ENCODE measurements at places on chromosomes 4 and X.

GRCh38 chr4:117874216-117874615 lies 160.1 kb upstream of the NDST3 start:
- DNase-seq = no peak

DNA sequence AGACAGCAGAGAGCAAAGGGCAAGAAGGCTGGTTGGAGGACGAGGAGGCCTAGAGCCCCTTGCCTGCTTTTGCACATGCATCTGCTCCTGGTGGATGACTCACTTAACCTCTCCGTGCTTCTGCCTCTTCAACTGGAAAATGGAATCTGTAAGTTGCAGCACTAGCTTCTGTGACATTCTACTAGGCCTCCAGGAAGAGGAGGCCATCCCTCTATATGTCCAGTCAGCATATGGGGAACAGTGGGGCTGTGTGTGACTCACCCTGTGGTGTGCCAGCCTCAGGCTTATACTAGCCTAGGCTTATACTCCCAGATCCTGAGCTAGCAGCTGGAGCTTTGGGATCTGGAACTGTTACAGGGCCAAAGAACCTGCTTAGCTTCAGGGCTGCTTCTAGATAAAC lies 36.0 kb downstream of the RTL9 start:
- DNase-seq = no peak

DNA sequence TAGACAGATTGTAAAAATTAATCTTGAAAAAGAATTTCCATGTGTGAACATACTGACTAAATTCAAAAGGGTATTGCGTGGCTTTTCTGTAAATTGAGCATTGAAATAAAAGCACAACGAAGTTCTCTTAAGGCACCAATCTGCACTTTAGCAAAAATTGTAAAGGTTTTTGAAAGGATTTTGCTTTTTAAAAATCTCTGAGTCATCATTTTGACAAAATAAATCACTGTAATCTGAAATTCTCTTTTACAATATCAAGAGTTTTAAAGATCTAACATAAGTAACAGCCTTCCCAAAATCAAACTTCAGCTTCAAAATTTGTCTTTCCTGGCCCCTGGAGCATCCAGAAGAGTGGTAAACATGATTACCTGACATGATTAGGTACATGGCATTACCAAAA lies 830.9 kb upstream of the AGA start:
- DNase-seq = no peak

DNA sequence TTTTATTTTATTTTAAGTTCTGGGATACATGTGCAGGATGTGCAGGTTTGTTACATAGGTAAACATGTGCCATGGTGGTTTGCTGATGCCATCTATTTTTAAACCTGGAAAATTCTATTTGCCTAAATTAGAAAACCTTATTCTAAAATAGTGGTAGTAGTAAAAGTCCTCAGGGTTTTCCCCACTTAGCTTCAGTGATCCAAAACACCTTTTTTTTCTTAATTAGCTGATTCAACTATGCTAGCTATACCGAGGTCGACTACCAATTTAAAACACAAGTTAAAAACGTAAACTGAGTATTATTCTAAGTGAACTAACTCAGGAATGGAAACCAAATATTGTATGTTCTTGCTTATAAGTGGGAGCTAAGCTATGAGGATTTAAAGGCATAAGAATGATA lies 70.0 kb upstream of the IL13RA1 start:
- DNase-seq = no peak

GRCh38 chr4:80226094-80226493 lies 28.8 kb downstream of the PRDM8 start:
- DNase-seq = no peak

DNA sequence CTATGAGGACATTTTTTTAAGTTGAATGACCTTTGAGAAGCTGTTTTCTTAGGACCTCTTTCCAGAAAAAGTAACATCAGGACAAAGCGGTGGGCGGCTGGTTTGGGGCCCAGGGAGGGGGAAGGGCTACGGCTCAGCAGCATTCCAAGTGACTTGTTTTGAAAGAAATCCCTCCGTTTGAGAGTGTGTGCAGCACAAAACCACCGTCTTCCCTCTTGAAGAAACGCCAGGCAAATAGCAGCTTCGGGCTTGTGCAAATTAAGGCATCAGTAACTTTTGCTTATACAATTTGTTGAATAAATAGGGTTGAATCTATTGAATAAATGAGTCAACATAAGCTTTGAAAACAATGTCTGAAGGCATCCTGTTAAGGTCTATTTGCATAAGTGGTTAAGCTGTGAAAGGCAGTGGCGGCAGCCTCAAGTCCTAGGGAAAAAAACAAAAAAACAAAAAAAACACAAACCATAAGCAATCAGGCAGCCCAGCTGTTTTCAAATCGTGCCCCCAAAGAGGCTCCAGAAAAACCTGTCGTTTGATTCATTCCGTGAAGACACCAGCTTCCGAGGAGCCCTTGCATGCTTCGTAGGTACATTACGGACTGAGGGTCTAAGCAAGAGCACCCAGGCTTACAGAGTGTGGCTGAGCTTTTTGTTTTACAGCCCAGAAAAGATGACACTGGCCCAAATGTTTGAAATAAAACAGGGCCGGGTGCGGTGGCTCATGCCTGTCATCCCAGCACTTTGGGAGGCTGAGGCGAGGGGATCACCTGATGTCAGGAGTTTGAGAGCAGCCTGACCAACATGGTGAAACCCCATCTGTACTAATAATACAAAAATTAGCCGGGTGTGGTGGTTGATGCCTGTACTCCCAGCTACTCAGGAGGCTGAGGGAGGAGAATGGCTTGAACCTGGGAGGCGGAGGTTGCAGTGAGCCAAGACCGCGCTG lies 103.7 kb downstream of the CRLF2 start:
- DNase-seq = no peak

DNA sequence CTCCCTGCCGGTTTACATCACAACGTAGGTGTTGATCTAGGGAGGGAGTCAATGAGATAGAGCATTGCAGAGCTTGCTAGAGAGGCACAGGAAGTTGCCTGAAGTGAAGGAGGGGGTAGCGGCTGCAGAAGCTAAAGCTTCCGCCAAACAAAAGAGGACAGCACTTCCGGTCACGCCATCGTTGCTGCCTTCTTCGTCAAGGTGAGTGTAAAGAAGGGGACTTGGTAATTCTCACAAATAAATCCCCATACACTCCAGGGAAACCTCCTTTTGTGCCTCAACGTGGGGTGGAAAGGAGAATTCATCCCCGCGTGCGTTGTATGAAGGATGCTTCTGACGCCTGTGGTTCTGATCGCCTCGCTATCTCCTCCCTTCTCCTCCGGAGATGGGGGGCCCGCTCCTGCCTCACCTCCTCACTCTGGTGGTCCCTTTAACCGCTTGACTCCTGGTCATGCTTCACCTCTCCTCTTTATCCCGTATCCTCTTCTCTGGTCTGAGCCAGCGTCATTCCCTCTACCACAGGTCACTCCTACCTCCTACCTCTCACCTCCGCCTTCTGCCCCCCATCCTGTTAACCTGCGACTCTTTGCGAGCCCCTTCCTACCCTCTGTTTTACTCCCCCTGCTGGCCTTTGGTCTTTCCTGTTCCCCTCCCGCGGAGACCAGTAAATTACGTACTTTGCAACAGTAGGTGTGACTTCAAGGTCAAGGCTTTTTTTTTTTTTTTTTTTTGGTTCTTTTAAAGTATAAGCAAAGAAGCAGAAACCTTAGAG lies 59.9 kb downstream of the GSPT2 start:
- peak; percentile 27 for DNase-seq

DNA sequence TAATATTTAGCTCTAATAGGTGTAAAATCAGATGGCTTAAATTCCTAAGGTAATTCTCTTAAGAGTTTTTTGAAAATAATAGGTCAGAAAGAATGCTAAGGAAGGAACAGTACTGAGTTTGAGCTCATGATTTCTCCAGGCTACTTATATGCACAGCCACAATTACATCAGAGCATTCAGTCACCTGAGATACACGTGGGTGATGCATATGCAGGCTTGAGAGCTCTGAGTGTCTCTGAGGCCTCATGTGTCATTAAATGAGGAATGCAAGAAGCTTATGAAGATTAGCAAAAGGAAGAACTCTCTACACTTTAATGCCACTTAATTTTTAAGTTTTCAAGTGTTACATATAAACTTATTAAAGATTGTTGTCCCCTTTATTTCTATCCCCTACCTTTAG lies 124.0 kb upstream of the STIM2 start:
- DNase-seq = no peak

All from stimulated activated CD4-positive, alpha-beta T cell treated with anti-CD3 and anti-CD28 coated beads, Interleukin-15, amount 100 ng/mL, for 48 hours (primary cell).